RKO (cell line): ENCODE measurements at places on chromosomes 16 and 17.

- DNase-seq: no peak
Observed at GRCh38 chr16:89786474-89787364, 29.7 kb downstream of the FANCA start.

GRCh38 chr16:54121539-54122295 lies 164.9 kb downstream of the IRX3 start:
- DNase-seq: no peak

DNA sequence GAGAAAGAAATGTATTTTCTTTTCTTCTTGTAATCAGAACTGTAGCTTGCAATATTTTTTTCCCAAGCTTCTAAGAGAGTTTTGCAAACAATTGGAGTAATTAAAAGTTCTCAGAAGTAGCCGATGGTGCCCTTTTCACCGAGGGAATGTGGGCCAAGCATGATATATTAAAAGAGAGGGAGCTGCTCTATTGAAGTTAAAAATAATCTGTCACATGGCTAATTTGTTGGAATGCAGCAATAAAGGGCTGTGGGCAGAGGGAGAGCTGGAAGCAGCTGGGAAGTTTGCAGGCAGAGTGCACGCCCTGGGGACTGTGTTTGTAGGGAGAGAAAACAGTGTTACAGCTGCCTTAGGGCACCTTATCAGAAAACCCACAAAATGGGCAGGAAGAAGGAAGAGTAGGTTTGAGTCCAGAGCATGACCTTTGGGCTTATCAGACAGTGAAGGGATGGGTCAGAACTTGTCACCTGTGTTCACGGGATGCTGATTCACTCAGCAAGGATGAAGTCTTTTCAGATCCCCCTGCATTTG lies 18.5 kb upstream of the TERF2 start:
- no peak for DNase-seq

DNA sequence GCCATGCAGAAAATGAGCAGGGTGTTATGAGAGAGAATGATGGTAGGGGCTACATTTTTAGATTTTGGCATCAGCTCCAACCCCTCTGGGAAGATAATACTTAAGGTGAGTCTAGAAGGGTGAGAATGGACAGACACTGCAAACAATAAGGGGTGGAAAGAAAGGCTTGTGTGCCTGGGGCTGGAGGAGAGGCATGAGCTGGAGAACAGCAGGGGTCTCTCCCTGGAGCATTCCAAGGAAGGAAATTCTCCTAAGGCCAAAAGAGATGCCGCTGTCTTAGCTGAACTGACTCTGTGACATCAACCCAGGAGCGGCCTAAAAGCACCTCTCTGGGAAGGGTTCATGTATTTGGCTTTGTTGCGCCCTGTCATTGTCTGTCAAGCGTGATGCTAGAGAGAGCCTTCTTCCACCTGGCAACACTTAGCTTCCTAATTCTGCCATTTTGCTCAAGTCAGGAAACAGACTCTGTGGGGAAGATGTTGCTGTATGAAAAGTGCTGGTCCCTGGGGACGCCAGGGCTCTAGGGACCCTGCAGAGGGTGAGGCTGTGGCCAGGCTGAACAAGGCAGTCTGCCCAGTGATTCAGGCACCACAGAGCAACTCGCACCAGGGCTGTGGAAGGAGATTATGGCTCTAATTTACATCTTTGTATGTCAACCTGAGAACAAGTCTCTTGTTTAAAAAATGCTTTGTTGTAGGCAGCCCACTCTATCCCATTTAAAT lies 225.7 kb downstream of the CBLN1 start:
- DNase-seq: no peak
